ENCODE measurements at places on chromosomes 2 and 18. TPM values are rescaled to one million over a fixed set of nuclear protein-coding genes. Genes with fewer than 3 reads are reported as not detected.

The CENPA gene
- total RNA-seq = 13.0 TPM

The SPC25 gene
- total RNA-seq = 23.4 TPM

GRCh38 chr2:9400268-9401058 lies 22.9 kb downstream of the ITGB1BP1 start:
- no peak overlapping the region for H3K27ac ChIP-seq
- DNase-seq = no peak
- H3K4me3 ChIP-seq = no peak overlapping the region
- H3K36me3 ChIP-seq = no peaks in the 10 kb centered on the region
- no peaks in the 10 kb centered on the region for H3K4me1 ChIP-seq

DNA sequence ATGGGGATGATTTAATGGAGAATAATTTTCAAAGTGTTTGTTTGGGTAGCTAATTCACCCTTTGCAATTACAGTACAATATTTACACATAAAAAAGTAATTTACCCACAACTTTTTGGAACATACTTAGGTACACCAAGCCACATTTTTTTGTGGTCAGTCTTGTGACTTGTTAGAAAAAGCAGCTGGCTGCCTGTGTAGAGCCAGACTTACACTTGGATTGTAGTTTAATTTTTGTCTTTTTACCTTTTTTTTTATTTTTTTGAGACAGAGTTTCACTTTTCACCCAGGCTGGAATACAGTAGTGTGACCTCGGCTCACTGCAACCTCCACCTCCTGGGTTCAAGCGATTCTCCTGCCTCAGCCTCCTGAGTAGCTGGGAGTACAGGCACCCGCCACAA lies 45.4 kb downstream of the RALBP1 start:
- no peak overlapping the region for H3K4me3 ChIP-seq
- H3K27me3 ChIP-seq = no peaks in the 10 kb centered on the region
- DNase-seq = no peak
- H3K36me3 ChIP-seq = no peaks in the 10 kb centered on the region

GRCh38 chr2:216665242-216665641 lies 30.1 kb downstream of the IGFBP5 start:
- H3K4me1 ChIP-seq = peaks cover 19% of the 10 kb centered on the region
- H3K27ac ChIP-seq = peak overlapping the region; percentile 63
- no peak overlapping the region for H3K4me3 ChIP-seq
